ENCODE measurements at places on chromosomes 11 and 22.

DNA sequence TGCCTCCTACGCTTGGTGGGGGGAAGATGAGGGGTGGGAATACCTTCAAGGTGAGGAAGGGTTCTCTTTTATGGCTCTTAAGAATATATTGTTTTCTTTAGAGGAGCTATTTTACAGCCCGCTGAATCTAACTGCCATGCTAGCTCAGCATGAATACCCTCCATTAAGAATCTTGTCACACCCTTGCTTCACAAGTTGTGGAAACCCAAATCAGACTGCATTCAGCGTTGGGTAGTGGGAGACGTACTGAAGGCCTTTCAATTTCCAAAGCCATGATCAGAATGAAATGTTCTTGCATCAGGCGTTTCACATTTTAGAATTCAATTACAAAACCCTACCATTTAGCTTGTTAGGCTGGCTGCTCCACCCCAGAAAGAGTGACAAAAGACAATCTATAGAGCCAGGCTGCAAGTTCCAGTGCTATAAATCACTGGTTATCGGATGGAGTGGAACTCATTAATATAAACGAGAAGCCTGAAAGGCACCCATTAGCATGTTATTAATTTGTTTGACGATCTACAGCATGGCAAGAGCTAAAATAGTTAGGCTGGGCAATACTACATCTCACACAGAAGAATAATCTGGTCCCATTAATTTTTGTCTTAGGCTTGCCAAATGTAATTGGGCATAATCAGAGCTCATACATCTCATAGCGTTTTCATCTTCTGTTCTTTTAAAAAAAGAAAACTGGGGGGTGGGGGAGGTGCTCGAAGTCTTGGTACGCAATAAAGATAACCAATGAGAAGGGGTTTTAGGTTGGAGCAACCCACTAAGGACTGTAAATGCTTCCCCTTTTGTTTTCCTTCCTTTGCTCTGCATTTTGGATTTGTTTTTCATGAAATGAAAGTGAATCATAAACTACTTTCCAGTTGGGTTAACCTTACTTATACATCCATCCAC lies 57.5 kb downstream of the ABTB2 start:
- no peak for DNase-seq

DNA sequence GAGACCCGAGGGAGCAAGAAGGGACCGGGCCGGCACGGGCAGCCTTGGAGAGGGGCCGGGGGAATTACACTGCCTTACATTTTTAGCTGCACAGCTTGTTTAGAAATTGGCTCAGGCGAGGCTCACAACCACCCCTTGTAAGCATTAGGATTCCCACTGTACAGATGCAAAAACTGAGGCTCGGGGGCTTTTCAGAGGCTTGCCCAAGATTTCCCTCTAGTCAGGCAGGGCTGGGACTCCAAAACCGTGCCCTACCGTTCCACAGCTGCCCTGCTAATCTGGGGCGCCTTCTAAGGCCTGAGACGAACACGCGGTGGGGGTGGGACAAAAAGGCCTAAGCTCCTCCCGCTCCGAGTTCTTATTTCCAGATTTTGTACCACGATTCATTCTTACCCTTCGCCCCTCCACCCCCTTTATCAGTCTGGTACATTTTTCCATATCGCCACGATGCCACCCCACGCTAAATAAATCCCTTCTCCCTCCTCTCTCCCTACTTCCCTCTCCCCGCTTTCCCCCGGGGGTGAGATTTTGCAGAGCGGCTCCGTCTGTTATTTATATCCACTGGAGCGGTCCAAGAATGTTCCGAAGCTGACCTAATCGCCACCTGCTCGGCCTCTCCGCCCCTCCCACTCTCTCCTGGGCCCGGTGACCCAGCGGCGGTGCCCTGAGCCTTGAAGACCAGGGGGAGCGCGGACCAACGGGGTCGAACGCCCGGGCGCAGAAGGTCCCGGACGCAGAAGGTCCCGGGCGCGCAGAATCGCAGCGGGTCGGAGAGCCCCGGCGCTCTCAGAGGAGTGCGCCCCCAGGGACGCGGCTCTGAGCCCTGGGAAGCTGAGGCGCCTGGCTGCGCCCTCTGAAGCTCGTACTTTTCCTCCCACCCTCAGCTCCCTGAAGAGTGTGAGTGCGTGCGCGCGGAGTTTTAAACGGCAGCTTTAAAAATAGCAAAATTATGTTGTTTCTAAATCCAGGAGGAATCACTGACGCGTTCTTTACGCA lies 764 bp upstream of the PACSIN3 start:
- DNase-seq: no peak

DNA sequence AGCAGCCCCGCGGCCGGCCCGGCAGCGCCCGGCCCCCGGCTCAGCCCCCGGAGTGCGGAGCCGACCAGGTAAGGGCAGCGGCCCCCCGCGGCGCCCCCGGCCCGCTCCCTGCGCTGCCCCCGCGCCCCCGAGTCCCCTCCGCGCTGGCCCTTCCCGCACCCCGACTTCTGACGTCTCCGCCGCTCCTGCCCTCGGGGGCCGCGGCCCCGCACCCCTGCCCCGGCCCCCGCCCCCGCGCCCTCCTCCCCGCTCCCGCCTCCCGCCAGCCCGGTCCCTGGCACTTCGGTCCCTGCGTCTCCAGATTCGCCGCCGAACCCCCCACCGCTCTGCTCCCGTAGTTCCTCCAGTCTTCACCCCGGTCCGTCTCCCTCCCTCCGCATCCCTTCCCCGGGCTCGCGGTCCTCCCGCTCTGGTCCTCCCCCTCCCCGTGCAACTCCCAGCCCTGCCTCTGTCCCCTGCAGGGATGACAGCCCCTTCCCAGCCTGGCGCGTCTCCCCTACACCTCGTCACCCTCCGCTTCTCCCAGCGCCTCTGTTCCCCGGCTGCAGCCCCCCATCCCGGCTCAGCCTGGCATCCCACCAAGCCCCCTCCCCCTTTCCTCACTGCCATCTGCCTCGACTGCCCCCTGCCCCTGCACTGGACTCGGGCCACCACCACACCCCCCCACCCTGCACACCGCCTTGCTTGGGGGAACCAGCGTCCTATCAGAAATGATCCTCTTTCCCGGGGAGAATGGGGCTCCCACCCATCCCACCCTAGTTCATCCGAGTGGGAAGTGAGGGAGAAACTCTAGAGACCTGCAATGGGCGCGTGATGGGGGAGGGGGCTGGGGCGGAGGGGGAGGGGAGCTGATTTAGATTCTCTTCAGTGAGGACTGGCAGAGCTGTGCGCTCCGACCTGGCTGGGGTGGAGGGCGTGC lies 531 bp downstream of the GRIK4 start:
- peak; percentile 58 for DNase-seq

GRCh38 chr11:107257710-107258109 lies 199.9 kb downstream of the CWF19L2 start:
- peak; percentile 55 for DNase-seq

- no peak for DNase-seq
Observed at GRCh38 chr11:63489879-63490278, 1.1 kb downstream of the PLAAT5 start.

GRCh38 chr11:45106440-45106839 lies 40.0 kb upstream of the PRDM11 start:
- DNase-seq: no peak

DNA sequence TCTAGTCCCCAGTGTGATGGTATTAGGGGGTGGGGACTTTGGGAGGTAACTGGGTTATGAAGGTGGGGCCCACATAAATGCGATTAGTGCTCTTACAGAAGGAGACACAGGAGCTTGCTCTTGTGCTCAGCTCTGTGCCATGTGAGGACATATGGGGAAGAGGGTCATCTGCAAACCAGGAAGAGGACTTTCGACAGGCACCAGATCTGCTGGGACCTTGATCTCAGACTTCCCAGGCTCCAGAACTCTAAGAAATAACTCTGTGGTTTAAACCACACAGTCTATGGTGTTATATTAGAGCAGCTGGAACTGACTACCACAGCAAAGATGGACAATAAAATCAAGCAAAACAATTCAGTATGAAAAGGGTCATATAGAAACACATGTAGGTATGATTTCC lies 26.7 kb downstream of the NNMT start:
- DNase-seq: no peak

GRCh38 chr11:117831661-117832415 lies 7.3 kb upstream of the FXYD2 start:
- no peak for DNase-seq

DNA sequence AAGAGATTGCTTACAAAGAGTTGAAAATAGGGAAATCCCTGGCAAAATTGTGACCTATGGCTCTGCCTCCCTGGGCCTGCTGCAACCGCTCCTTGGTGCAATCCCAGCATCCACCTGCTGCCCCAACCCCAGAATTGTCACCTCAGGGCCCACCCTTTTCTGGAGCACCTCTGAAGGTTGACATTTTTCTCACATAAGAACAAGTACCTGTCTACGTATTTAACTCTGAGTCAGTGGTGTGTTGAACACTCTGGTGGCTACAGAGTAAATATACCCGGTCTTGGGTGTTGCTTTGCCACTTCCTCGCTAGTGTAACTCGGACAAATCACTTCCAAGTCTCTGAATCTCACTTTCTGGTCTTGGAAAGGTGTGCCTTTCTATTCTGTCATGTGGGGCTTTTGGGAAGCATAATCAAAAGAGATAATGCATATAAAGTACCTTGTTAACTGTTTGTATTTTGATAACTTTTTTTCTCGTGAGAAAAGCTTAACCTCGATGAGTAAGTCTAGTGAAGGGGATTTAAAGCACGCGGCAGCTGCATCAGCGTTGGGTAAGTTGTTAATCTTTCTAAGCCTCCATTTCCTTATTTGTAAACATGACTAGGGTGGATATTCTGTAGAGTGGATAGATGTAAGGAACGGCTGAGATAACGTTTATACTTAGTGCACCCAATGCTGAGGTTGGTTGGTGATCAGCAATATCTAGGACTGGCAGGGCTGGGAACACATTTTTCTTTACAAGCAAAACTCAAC lies 881.2 kb downstream of the OPCML start:
- no peak for DNase-seq

GRCh38 chr11:125141686-125142535 lies 22.6 kb upstream of the PKNOX2 start:
- DNase-seq: peak; percentile 99

GRCh38 chr11:20105427-20105826 lies 54.8 kb downstream of the DBX1 start:
- no peak for DNase-seq

GRCh38 chr11:112523477-112523876 lies 262.8 kb upstream of the PLET1 start:
- DNase-seq: no peak

DNA sequence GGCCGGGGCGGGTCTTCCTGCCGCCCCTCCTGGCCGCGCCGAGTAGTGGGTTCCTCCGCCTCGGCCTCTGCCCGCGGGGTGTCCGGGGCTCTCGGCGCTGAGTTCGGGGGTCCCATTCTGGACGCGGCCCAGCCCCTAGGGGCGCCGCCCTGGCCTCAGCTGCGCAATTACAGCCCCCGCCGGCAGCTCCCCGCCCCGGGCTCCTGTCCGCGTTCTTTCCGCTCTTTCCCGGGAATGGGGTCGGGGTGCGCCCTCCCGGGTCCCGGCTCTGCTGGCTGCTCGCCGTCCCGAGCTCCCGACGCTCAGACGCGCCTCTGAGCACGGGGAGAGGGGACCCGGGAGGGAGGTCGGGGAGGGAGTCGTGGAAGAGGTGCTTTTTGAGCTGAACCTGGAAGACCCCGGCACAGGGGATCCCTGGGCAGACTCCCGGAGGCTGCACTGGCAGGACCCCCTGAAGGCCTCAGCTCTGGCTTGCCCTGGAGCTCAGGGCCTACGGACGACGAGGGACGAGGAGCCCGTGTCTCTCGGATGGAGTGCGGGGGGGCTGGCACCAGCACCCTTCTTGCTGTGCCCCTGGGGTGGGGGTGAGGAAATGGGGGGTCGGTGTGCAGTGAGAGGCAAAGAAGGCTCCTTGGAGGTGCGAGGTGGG lies 558 bp downstream of the TSPAN4 start:
- no peak for DNase-seq

DNA sequence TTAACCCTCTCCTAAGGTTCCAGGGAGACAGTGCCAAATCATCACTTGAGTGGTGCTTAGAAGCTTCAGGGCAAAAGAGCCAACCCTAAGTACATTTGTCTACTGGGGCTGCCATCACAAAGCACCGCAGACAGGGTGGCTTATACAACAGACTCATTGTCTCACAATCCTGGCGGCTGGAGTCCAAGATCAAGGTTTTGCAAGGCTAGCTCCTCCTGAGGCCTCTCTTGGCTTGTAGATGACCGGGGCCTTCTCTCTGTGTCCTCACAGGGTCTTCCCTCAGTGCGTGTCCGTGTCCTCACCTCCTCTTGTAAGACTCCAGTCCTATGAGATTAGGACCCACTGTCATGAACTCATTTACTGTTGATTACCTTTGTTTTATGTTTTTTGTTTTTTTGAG lies 34.1 kb upstream of the CD81 start:
- DNase-seq: no peak

DNA sequence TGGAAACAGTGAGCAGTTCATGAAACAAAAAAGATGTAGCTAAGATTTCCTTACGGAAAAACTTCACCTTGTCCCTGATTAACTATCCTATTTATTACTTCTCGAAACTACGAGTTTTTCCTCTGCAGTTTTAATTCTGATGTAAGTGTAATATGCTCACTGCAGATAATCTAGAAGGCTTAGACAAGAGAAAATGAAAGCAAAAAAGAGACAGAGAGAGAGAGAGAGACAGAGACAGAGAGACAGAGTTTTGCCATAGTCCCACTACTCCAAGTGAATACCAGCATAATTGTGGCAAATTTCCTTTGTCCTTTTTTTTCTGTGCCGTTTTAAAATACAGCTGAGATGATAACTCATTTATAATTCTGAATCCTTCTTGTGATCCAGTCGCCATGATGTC lies 24.8 kb downstream of the FSHB start:
- no peak for DNase-seq

- DNase-seq: no peak
Observed at GRCh38 chr11:102177974-102178631, 67.9 kb downstream of the YAP1 start.

DNA sequence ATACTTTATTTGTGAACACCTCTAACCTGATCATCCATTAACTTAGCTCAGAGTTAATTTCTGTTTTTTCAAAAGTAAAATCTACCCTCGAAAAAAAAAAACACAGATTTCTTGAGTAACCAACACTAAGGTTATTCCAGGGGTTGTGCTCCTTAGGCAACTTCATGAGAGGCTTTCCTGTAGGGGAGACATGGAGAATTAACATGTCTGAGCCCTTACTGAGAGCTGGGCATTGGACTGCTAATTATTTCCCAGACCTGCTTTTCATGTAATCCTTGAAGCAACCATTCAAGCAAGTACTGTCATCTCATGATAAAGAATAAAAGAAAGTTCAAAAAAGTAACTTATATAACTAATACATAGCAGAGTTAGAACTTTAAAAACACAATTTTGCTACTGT lies 13.5 kb upstream of the UPB1 start:
- DNase-seq: no peak

GRCh38 chr11:23457641-23458040 lies 597.4 kb upstream of the CCDC179 start:
- DNase-seq: no peak

- no peak for DNase-seq
Observed at GRCh38 chr11:47186076-47186699, at the start of gene PACSIN3. Gene PACSIN3, minus strand, starts transcription at chr11:47186434. Its CDS starts 3,707 bp downstream, at chr11:47182727.

DNA sequence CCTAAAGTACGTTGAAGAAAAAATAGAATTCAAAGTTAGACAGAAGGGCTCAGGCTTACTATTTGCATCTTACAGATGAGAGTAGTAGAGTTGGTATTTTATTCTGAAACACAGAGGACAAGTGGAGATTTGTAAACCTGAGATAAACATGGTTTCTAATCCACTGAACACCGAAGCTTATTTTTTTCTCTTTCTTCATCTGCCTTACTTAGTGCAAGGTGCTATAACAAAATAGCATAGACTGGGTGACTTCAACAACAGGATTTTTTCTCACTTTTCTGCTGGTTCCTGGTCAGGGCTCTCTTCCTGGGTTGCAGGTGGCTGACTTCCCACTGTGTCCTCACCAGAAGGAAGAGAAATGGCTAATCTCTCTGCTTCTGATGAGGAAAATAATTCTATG lies 2.1 kb upstream of the HBG1 start:
- DNase-seq: no peak

GRCh38 chr11:1085440-1086170 lies 10.9 kb downstream of the MUC2 start:
- DNase-seq: no peak

All from NCI-H526 treated with DMSO at 0.1 percent for 48 hours (cell line).